ENCODE measurements at places on chromosomes 3 and 15.

DNA sequence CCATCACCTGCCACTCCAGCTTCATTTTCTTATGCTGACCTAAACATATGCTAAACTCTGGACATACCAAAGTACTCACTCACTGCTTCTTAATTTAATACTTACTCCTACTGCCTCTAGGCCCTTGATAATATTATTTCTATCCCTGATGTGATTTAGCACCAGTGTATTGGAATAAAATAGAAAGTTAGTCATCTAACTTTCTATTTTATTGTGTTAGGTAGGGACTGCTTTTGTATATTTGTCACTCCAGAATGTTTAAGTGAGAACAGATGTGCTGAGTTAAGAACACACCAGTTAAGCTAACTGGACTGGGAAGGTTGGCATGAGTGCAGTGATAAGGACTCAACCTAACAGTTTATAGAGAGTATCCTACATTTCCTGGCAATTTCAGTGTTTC is 6.5 kb upstream of the CLDN16 start:
- no peak for DNase-seq

DNA sequence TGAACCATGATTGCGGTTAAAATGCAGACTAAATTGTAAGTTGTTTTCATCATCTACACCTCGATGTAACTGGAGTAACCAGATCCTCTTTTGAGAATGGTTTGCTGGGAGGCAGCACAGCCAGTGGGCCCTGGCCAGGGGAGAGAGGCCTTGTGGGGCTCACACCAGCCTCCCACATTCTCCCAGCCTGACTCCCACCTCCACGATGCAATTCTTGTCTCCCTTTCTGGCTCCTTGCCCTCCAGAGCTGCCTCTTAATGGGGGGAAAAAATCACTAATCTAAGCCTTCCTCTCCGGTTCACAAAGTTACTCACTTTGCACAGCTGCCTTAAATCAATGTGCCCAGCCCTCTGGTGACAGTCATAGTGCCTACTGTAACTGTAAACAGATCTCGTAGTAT is 17.9 kb upstream of the PAQR5 start:
- no peak for DNase-seq

- DNase-seq, result no peak
These were observed 22.3 kb downstream of the CMTM7 start for GRCh38 chr3:32413845-32414521.

- no peak for DNase-seq
These were observed 4.1 kb upstream of the SKOR1 start for GRCh38 chr15:67820992-67821783.

- DNase-seq, result no peak
These were observed 229.0 kb upstream of the TBL1XR1 start for GRCh38 chr3:177426106-177426877.

GRCh38 chr15:31550211-31550977 is 223.8 kb downstream of the KLF13 start:
- no peak for DNase-seq

- no peak for DNase-seq
These were observed 19.3 kb upstream of the SLC12A8 start for GRCh38 chr3:125231895-125232294.

DNA sequence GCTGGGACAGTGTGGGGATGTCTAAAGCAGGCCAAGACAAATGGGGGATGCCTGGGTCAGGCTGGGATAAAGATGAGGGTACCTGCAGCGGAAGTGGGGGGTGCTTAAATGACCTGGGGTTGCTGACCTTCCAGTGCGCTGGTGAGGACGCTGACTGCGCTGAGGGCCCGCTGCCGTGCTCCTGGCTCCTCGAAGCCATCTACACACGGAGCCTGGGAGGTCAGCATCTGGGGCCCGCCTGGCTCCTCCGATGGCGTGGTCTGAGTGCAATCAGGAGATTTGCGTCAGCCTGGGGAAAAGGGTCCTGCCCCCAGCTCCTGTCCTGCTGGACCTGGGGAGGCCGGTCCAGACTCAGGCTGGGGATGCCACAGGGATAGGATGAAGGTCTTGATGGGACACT is 50.7 kb downstream of the SCN5A start:
- DNase-seq, result no peak

GRCh38 chr3:158091531-158091930 is 14.7 kb downstream of the SHOX2 start:
- no peak for DNase-seq

GRCh38 chr3:128222796-128223385 is 69.6 kb downstream of the EEFSEC start:
- no peak for DNase-seq

GRCh38 chr3:155184011-155184410 is 103.9 kb downstream of the MME start:
- no peak for DNase-seq

GRCh38 chr3:81214631-81215030 is 546.8 kb downstream of the GBE1 start:
- DNase-seq, result no peak

GRCh38 chr3:11300970-11301369 is 28.8 kb downstream of the ATG7 start:
- peak; percentile 25 for DNase-seq

- DNase-seq, result no peak
These were observed 1.3 kb downstream of the RHCG start for GRCh38 chr15:89494941-89495637.

- no peak for DNase-seq
These were observed 126.3 kb upstream of the NANOGP8 start for GRCh38 chr15:35211240-35211902.

- no peak for DNase-seq
These were observed 124.4 kb upstream of the LIPC start for GRCh38 chr15:58307313-58307961.

Data from CD4-positive, alpha-beta T cell treated with Interferon alpha-2 for 1 hour (primary cell).